NCI-H1092 (cell line): ENCODE measurements at places on chromosomes 6 and 20.

- DNase-seq, result no peak
Observed at GRCh38 chr6:134880487-134881190, 69.3 kb downstream of the ALDH8A1 start.

GRCh38 chr6:162343198-162343935, 384.2 kb downstream of the PRKN start:
- DNase-seq, result no peak

GRCh38 chr20:2839732-2840137, 720 bp downstream of the PCED1A start:
- DNase-seq, result no peak

DNA sequence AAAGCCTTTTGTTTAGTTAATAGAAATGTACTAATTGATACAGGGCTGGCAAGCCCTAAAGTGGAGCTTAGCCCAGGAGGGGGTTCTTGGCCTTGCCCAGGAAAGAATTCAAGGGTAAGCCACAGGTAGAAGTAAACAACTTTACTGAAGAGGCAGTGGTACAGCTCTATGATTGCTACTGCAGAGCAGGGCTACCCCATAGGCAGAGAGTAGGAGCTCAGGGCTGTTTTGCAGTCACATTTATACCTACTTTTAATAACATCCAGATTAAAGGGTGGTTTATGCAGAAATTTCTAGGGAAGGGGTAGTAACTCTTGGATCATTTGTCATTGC, 680.4 kb upstream of the GJE1 start:
- no peak for DNase-seq

GRCh38 chr6:22332711-22333110, 35.9 kb upstream of the PRL start:
- no peak for DNase-seq

DNA sequence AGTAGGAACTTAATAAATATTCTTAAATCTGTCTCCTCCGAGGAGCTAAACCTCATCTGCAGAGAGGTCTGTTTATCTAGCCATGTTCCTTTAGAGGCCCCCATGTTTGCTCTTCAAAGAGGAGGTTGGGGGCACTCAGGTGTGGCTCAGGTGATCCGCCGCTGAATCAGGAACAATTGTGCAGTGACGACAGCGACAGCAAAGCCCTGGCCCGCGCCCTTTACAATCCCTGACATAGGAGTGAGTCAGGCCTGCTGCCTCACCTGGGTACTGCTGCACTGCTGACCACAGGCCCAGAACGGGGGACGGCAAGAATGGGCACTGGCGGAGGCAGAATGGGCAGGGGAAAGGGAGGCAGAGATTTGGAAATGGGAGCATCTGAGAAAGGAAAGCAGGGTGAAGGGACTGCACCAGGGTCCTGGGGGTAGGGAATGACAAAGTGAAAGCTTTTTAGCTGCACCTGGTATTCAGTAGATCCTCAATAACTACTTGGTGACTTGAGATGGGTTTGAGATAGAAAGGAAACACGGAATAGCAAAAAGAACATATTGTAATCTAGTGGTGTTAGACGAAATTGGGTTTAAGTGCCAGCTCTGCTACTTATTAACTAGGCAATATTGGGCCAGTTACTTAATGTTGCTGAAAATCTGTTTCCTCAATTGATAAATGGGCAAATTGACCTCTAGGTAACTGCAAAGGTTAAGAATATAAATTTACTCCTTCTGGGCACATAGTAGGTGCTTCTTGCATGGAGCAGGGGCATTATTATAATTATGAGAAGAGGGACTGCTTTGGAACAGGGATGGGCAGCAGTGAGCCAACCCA, 5.4 kb upstream of the IER3 start:
- no peak for DNase-seq

GRCh38 chr6:36659271-36659670, 19.2 kb upstream of the CDKN1A start:
- DNase-seq, result no peak

GRCh38 chr6:152063170-152063921, 255.9 kb downstream of the ESR1 start:
- no peak for DNase-seq
